ENCODE measurements at places on chromosomes 2 and 18.

GRCh38 chr18:44518666-44519065, 162.0 kb upstream of the SETBP1 start:
- DNase-seq = no peak

- DNase-seq = no peak
Observed at GRCh38 chr18:74722237-74722636, 124.6 kb downstream of the ZNF407 start.

GRCh38 chr18:421247-422155, 79.0 kb downstream of the COLEC12 start:
- DNase-seq = no peak

- DNase-seq = no peak
Observed at GRCh38 chr2:228657807-228658402, 476.4 kb upstream of the SPHKAP start.

Measured in large intestine (tissue), 12 donors.